MCF 10A (cell line): ENCODE measurements at places on chromosomes 5 and 9. TPM values are rescaled to one million over a fixed set of nuclear protein-coding genes. Genes with fewer than 3 reads are reported as not detected.

Gene ADGRV1
- total RNA-seq: 0.22 TPM in 1 of 2 replicates, not detected in the other

DNA sequence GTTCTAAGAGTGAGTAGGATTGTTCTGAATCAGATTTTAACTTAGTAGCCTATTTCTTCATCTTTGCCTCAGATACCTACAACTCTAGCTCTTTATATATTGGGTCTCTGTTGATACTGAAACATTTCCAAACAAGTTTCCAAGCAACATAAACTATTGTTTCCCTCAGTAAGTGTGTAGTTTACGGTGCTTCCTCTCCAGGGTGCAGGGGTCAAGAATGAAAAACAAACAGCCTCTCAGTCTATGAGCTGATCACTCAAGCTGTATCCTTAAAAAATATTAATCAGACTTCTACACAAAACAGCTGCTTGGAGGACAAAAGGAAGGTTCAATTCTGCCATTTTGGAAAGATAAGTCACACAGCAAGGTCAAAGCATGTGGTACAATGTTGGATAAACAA lies 75.0 kb downstream of the ADAMTS12 start:
- no peak overlapping the region for H3K27ac ChIP-seq
- DNase-seq: no peak
- no peak overlapping the region for H3K4me3 ChIP-seq
- H3K36me3 ChIP-seq: no peaks in the 10 kb centered on the region
- H3K4me1 ChIP-seq: no peaks in the 10 kb centered on the region

- peaks cover 20% of the 10 kb centered on the region for H3K36me3 ChIP-seq
- no peaks in the 10 kb centered on the region for H3K27me3 ChIP-seq
- H3K4me3 ChIP-seq: no peak overlapping the region
- H3K4me1 ChIP-seq: no peaks in the 10 kb centered on the region
- H3K27ac ChIP-seq: no peak overlapping the region
- no peak for DNase-seq
Observed at GRCh38 chr5:154418344-154418820, 27.4 kb upstream of the SAP30L start.

GRCh38 chr5:114089259-114089658 lies 272.6 kb upstream of the KCNN2 start:
- no peak overlapping the region for H3K27ac ChIP-seq
- H3K36me3 ChIP-seq: no peaks in the 10 kb centered on the region
- no peaks in the 10 kb centered on the region for H3K4me1 ChIP-seq
- DNase-seq: no peak
- no peak overlapping the region for H3K4me3 ChIP-seq

- no peak for DNase-seq
- H3K36me3 ChIP-seq: peaks cover 85% of the 10 kb centered on the region
- H3K27me3 ChIP-seq: no peaks in the 10 kb centered on the region
- peaks cover 27% of the 10 kb centered on the region for H3K4me1 ChIP-seq
Observed at GRCh38 chr9:134438195-134438788, 112.0 kb downstream of the RXRA start.
